Left lung (tissue), 14 donors: ENCODE measurements at places on chromosomes 7 and 10. TPM values are rescaled to one million over a fixed set of nuclear protein-coding genes. Genes with fewer than 3 reads are reported as not detected.

DNA sequence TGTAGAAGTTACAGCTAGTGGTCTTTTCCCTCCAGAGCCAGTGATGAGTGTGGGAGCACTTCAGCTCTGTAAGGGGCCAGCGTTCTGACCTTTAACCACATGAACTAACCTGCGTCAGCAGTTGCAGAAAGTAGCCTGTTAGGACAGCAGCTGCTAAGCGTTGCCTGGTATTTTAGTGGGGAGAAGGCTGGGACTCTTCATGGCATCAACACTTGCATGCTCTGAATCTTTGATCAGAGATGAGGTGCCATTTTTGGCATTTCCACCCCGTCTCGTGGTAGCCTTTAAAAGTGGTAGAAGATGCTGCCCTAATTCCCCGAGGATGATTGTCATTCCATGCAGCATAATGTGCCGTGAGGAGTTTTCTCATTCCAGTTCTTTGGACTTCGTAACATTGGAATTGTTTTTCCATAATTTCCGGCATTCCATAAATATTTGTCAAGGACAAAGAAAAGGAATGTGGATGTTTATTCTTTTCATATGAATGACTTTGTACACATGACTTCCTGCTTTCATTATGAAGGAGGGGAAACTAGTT lies 92.2 kb downstream of the AVL9 start:
- no peak for DNase-seq

DNA sequence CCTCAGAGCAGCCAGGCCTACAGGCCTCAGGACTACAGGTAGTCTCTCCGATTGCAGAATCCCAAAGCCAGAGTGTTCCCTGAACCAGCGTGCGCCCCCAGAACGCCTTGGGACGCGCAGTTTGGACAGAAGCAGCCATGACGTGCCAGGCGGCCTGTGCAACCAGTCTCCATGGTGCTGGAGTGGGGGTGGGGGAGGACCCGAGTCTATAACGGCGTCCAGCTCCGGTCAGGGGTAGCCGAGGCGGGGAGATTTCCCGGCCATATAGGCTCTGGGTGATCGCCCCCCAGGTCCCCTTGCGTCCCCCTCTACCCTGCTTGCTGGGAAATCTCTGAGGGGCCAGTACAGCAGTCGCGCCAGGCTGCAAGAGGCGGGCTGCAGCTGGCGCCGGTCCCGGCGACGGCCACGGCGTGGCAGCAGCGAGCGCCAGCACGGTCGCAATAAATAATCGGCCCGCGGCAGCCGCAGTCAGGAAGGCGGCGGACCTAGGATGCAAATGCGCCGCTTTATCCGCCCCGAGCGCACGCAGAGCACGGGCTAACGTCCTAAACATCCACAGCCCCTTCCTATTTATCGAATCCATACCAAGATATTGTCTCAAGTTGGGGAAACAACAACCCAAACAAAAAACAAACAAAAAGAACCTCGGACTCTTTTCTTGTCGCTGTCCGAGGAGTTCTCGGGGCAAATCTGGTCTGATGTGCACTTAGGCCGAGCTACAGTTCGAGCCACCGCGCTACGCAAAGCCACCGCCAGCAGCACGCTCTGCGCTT lies 1.6 kb downstream of the HOXA3 start:
- peak; percentile 91 for DNase-seq

DNA sequence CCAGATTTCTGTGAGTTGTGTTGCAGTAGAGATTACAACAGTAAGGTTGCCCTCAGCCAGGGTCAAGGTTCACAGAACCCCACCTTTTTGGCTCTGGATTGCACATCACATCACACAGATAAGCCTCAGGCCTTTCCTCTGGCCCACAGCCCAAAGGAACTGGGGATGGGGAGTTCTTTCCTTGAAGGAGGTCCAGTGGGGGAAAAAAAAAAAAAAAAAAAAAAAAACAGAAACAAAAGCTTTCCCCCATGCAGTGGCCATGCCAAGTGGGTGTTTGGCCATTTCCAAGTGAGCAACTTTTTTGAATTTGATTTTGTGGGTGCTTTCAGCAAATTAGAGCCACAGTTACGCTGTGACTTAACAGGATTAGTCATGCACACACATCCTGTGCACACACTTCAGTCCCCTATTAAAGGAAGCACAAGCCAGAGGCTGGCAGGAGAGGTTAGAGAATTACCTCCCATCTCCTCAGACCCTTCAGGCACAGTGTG lies 79.3 kb upstream of the NANOS1 start:
- DNase-seq = no peak

DNA sequence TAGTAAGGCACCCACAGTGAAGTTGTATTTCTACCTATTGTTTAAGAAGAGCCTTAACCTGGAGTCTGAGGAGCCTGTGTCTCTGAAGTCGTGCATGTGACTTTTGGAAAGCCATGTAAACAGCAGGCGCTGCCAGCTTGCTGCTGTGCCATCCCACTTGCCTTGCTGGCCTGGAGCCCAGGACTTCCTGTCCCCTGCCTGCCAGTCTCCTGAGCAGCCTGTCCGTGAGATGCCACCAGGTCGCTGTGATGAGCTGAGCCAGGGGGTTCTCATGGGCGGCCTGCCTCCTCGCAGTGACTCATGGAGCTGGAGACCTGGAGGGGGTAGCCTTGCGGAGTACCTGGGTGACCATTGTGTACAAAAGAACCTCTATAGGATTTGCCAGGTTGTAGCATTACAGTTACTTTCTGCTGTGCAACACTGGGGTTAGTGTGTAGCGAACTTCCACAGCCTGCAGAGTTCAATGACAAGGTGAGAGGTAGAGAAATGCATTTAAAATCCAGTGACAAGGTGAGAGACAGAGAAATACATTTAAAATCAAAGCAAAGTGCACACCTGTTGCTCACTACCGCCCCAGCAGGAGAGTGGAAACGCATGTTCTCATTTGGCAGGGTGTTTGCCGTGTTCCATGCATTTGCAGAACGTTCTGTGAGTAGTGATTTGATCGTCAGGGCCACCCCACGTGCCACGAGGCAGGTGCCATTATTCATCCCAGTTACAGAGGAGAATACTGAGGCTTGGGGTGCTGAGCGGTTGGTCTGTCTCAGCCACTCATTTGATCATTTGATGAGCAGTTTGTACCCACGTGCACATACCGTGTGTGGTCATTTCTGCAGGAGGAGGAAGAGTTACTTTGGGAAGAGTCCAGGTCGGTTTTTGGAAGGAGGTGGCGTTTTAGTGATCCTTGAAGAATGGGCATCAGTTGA lies 36.6 kb upstream of the BHLHA15 start:
- no peak for DNase-seq

GRCh38 chr10:130357226-130357625 lies 221.0 kb downstream of the GLRX3 start:
- DNase-seq = no peak

GRCh38 chr7:158796667-158797066 lies 32.6 kb downstream of the ESYT2 start:
- no peak for DNase-seq

DNA sequence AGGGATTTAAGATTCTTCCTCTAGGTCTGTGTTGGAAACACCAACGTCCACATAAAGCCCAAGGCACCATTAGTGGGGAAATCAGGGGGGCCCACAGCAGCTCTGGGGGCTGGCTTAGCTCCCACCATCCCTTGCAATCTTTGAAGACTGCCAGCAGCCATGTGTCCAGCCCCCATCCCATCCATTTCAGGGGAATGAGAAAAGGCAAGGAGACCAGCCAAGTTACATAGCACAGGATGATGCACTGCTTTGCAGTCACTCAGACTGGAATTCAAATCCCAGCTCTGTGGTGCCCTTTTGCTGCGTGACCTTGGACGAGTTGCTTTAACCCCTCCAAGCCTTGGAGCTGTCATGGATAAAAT lies 108.9 kb upstream of the ZMIZ1 start:
- no peak for DNase-seq

- DNase-seq = no peak
Observed at GRCh38 chr10:31005895-31006294, 25.8 kb downstream of the ZNF438 start.

GRCh38 chr10:75586814-75587213 lies 155.4 kb downstream of the LRMDA start:
- DNase-seq = no peak

DNA sequence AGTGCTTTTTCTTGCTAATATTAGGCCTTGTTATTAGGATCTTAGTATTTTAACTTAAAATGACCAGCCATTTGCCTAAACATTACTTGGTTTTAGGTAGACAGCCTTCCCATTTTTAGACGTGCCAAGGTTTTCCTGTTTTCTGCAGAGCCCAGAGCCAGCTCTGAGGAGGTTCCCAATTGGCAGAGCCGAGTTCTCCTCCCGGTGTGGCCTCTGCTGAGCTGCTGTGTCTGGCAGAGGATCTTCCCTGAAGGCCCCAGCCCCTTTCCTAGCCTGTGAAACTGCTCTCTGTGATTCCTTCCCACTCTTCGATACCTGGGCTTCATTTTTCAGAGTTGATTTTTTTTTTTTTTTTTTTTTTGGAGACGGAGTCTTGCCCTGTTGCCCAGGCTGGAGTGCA lies 91.4 kb downstream of the EEPD1 start:
- DNase-seq = no peak

DNA sequence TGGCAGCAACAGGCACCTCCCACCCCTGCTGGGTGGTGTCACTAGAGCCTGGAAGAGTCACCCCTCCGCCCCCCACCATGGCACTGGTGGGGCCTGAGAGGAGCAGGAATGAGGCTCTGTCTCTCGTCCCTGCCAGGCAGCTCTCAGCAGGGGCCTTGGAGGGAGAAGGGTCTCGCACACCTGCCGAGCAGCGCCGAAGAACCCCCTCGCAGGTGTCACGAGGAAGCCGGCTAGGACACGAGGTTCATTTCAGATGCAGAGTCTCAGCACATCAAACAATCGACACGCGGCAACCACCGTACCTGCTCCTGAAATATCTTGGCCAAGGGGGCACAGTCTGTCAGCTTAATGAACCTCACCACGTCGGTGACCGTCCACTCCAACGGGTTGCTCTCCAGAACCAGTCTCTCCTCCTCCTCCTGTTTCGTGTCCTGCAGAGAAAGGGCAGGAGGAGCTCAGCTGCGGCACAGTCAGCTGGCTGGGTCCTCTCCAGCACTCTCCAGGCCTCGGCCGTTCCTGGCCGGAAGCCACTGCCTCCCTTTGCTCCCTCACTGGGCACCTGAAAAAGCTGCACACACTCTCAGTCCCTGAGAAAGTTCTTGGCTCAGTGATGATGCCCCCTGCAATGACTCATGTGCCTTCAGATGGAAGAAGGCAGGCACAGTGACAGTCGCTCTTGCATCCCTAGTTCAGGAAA lies 240.1 kb downstream of the SFMBT2 start:
- DNase-seq = no peak

DNA sequence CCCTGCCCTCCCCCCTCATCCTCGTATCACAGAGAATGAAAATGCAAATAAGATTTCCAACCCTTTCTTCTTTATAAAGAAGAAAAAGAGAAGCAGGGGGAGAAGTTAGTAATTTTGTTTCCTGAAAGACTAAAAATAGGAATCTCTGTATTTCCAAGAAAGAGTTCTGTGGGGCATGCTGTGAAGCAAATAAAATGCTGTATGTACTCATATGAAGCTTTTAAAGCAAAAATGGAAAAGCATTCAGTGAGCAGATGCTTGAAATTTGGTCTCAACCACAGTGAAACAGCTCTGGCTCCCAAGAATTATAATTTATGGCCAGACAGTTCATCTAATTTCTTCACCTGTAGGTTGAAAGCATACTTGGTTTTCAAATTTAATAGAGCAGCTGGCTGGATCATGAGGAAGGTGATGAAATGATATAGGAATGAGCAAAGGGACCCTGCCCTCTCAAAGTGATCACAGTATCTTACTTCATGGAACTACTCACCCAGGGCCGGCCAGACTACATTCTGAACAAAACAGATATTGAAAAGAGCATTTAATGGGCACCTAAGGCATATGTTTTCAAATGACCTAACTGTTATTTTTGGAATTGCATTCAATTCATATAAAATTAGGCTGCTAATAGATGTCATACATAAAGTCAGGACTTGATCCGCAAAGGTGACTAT lies 31.4 kb downstream of the SVIL start:
- DNase-seq = no peak

DNA sequence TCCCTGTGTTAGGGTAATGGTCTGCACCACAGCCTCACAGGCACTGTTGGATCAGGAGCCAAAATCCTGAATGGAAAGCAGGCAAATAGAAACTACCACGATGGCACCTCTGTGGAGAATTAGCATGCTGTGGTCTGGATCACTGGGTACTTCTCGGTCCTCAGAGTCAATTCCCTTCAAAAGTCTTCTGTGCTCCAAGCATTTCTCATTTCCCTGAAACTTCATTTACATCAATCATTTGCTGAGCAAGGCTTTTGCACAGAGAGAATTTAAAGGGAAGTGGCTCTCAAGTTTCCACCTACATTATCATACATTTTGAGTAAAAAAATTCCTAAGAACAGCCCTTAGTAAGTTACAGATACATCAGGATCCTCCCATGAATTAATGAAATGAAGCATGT lies 293.9 kb upstream of the NPSR1 start:
- DNase-seq = no peak

GRCh38 chr7:101615446-101615845 lies 13.7 kb downstream of the MYL10 start:
- no peak for DNase-seq

DNA sequence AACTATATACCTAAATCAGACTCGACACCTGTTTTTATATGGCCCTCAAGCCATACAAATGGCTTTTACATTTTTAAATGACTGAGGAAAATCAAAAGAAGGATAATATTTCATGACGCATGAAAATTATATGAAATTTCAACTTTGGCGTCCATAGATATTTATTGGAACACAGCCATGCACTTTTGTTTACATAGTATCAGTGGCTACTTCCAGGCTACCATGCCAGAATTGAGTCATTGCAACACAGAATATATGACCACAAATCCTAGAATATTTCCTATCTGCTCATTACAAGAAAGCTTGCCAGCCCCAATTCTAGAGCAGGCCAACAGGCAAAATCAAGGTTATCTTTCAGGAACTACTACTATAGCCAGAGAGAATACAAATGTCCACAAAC lies 29.3 kb downstream of the AFAP1L2 start:
- no peak for DNase-seq

GRCh38 chr10:24912215-24912614 lies 40.2 kb downstream of the PRTFDC1 start:
- no peak for DNase-seq

DNA sequence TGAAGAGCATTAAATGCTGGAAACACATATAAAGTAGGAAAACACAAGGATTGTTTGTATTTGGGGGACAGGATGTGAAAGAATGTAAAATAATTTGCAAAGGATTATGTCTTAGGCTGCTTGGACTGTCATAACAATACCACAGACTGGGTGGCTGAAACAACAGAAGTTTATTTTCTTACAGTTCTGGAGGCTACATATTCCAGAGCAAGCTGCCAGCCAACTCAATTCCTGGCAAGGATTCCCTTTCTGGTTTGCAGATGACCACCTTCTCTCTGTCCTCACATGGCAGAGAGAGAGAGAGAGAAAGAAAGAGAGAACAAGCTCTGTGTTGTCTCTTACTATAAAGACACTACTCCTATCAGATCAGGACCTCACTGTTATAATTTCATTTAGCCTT lies 8.8 kb upstream of the LAMB4 start:
- no peak for DNase-seq

The ICA1 gene
- 53.3 TPM for polyA plus RNA-seq

The CHAT gene
- not detected for polyA plus RNA-seq

The C10orf143 gene
- 4.9 TPM for polyA plus RNA-seq

The GARIN1A gene
- polyA plus RNA-seq = 4.1 TPM

The TMEM243 gene
- polyA plus RNA-seq = 46.5 TPM

The ITIH5 gene
- polyA plus RNA-seq = 32.2 TPM

The PTF1A gene
- polyA plus RNA-seq = 0.30 TPM

The IMMP2L gene
- polyA plus RNA-seq = 25.4 TPM

The FIGNL1 gene
- 38.3 TPM for polyA plus RNA-seq

The ACTR3C gene
- polyA plus RNA-seq = 8.2 TPM

The VAX1 gene
- not detected for polyA plus RNA-seq

The CARD11 gene
- polyA plus RNA-seq = 4.8 TPM

The PPIF gene
- 35.4 TPM for polyA plus RNA-seq

The HECTD2 gene
- 59.6 TPM for polyA plus RNA-seq
